ENCODE measurements at places on chromosomes 16 and 17.

- DNase-seq, result no peak
These were observed 44.0 kb downstream of the SOST start for GRCh38 chr17:43714465-43715149.

DNA sequence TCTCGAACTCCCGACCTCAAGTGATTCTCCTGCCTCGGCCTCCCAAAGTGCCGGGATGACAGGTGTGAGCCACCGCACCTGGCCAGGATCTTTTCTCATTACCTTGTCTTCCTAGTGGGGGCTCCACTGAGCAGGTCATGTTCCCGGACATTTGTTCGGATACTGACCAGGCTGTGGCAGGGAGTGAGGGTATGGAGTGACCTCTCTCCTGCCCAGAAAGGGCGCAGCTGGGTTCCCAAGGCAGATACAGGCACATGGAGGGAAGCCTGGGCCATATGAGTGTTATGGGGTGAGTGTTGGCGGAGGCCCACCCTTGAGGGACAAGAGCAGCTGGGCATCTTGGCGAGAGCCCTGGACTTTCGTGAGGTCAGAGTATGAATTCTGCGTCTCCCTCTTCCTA, 5.5 kb downstream of the SERPINF1 start:
- DNase-seq, result no peak

GRCh38 chr16:2170587-2171435, 15.2 kb downstream of the TRAF7 start:
- DNase-seq, result no peak

DNA sequence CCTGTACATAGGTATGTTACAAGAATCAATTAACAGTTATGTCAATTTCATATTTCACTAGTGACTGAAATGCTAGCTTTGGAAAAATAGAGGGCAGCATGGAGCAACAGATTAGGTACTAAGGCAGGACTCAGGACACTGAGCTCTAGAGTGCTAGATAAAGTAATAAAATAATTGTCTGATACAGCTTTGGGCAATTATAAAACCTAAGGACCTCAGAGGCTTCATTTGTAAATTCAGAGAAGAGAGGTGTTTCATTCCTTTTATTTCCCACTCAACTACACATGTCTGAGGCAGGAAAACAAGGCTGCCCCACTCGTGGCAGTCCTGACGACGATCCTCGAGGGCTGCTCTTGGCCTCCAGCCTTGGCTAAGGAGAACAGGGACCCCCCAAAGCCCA, 81.5 kb downstream of the CA4 start:
- DNase-seq, result peak; percentile 40

DNA sequence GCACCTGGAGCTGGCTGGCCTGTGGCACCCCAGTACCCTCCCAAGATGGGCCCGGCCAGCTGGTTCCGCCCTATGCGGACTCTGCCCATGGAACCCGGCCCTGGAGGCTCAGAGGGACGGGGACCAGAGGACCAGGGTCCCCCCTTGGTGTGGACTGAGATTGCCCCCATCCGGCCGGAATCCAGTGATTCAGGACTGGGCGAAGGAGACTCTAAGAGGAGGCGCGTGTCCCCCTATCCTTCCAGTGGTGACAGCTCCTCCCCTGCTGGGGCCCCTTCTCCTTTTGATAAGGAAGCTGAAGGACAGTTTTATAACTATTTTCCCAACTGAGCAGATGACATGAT, 12.0 kb downstream of the TBX21 start:
- no peak for DNase-seq

- peak; percentile 59 for DNase-seq
These were observed 52.5 kb downstream of the TEKT5 start for GRCh38 chr16:10641953-10642949.

GRCh38 chr17:81285179-81285878, 9.8 kb downstream of the SLC38A10 start:
- DNase-seq, result peak; percentile 49

DNA sequence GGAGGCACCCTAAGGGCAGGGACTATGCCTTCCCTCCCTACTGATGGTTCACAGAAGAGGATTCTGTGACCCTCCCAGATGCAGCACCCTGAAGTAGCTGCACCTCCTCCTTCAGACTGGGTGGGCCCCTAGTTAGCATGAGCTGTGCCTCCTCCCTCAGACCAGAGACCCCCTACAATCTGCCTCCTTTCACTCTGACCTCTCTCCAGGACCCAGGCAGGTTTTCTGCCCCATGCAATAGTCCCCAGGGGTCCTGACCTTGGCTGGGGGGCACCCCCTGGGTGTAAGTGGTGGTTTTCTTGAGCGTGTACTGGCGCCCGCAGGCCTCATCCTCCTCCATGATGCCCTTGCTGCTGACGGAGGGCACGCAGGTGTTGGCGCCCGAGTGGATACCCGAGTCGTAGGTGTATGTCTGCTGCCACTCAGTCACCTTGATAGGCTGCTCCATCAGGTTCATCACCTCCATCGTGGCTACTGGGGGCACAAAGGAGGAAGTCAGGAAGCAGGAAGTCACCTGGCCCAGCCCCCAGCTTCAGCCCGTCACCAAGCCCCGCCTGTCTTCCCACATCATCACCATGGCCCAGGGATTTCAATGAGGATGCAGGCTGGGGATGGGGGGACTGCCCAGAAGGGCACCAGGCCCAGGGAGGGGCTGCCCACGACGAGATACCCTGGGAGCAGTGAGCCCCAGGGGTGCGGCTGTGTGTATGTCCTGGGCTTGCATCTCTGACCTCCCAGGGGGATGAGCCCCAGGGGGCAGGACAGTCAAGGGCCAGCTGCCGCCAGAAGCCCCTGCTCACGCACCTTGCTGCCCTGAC, 14.9 kb downstream of the JUP start:
- no peak for DNase-seq

GRCh38 chr17:57475796-57476195, 219.5 kb downstream of the MSI2 start:
- DNase-seq, result no peak

GRCh38 chr16:53053967-53054669, 673 bp upstream of the CHD9 start:
- DNase-seq, result peak; percentile 75

DNA sequence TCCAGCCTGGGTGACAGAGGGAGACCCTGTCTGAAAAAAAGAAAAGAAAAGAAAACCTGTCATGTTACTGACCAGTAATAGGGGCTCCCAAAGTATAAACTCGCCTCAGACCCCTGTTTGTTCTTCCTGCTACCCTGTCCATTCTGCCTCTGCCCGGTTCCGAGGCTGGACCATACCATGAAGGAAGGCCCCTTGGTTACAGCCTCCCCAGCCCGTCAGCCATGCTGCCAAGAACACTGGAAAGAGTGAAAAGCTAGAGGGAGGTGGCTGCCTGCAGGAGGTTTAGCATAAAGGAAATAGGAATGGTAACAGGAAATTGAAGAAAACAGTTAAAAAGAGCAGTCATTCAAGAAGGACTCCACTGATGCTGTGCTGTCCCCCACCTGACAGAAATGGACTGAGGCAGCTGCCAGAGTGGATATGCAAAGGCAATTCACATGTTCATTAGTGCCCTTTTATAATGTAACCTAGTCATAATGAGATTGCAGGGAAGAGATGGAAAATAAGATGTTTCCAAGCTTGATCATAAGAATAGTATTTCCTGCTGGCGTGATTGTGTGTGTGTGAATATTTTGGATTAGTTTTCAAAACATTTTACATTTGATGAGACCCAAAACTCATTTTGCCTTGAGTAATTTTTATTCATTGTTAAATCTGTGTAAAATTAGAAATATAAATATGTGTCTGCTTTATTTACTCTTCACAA, 102.6 kb downstream of the GOSR1 start:
- DNase-seq, result no peak

GRCh38 chr17:15213381-15214087, 51.6 kb downstream of the PMP22 start:
- DNase-seq, result peak; percentile 64

GRCh38 chr16:11140098-11140375, 116.0 kb downstream of the SOCS1 start:
- DNase-seq, result no peak

- no peak for DNase-seq
These were observed 14.0 kb downstream of the CA5A start for GRCh38 chr16:87922250-87922871.

DNA sequence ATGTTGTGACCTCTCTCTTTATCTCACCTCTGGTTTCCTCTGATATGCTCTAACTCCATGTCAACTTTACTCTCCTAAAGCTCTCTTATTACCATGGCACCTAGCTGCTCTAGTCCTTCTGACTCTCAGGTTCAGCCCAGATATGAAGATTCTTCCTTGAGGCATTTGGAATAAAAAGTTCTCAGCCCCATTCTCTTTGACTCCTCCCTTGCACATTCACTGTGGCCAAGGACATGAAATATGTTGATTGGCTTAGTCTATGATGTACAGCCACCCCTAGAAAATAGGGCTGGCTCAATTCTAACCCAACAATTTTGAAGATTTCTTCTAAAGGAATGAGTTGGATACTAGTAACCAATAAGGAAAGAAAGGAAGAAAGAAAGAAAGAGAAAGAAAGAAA, 20.8 kb upstream of the GAS7 start:
- DNase-seq, result no peak

- DNase-seq, result no peak
These were observed 28.2 kb downstream of the CRAMP1 start for GRCh38 chr16:1640261-1640941.

DNA sequence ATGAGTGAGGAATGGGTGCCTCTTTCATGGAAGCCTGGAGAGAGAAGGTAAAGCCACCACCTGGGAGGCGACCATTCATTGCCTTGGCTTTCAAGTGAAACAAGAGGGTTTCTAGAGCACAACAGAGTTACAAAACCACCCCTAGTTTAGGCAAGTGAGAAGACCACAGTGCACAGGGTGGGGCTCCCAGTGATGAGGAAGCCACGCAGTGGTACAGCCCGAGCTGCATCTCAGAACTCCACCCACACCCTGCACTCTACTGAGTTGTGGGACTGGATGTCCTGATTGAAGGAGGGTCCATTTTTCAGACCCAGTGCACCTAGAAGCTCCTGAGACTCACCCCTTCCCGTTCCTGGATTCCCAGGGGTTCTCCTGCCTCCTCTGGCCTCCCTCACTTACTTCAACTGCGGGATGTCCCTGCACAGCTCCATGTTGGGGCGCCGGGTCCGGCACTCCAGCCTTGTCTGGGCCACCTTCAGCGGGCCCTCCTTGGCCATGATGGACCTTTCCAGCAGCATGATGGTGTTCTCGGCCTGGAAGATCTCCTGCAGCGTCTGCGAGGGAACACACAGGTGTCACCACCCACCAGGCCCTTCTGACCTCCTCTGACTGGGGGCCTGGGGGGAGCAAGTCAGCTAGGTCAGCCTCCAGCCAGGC, 55.1 kb upstream of the EMP2 start:
- no peak for DNase-seq

DNA sequence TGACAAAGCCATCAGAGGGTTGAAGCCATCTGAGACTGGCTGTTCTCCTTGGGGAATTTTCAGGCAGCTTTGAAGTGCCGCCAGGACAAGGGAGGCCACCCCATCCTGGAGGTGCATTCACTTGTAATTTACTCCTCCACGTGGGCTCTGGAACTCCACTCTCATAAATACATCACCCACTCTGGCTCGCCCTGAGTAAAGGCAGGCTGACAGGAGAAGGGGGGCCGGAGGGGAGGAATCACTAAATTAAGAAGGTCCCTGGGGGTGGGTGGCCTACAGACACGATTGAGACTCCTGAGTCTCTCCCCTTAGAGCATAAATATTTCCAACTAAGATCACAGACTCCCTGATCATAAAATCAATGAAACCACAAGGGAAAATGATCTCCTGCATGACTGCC, 56.3 kb upstream of the HNF1B start:
- no peak for DNase-seq

- no peak for DNase-seq
These were observed 512 bp upstream of the ADAMTS18 start for GRCh38 chr16:77435272-77435820.

- DNase-seq, result no peak
These were observed 160.1 kb downstream of the SALL1 start for GRCh38 chr16:50991006-50991405.

- DNase-seq, result no peak
These were observed 133.1 kb upstream of the NUDT7 start for GRCh38 chr16:77589071-77589765.

DNA sequence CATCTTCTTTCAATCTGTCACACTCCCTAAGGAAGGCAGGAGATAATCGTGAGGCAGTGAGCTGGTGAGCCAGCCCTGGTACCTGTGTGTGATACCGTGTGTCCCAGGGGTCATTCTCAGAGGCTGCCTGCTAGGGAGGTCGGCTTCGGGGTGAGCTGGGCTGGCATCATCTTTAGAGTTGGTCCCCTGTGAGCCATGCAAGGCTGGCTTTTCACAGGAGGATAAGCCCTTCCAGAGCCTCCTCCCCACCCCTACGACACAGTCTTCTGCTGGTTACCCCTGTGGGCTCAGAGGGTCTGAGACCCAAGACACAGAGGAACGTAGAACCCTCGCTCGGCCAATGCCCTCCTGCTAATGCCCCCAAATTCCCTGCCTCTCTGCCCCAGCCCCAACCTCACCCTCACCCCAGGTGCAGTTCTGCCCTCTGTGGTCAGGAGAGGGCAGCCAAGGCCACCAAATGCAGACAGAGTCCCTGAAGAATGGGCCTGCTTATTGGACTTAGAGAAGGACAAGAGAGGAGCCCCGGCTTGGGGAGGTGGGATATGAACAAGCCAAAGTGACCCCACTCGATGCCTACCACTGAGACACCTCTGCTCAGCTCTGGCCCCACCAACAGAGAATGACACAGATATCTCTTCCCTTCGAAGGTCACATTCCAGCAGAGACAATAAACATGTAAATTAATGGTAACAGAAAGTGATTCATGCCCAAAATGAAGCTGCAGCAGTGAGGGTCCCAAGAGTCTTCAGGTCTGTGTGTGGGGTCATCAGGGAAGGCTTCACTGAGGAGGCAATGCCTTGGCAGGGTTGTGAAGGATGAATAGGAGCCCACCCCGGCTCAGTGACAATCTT, 80.8 kb upstream of the CCL1 start:
- DNase-seq, result peak; percentile 30

DNA sequence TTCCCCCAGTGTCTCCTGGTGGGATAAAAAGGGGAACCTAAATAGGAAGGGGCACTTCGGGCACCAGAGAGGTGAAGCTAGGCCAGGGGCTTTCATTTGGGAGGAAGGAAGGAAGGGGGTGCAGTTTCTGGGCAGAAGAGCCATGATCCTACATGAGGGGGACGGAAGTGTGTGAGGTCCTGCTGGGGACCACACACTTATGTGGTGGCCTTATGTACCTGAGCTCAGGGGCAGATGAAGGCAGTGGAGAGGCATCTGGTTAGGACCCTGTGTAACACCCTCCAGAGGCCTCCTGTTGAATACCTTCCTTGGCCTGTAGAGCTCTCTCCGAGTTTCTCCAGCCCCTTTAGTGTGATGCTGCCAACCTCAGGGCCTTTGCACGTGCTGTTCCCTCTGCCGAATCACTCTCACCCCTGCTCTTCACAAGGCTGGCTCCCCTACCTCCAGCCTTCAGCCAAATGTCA, 21.2 kb downstream of the IGFBP4 start:
- DNase-seq, result no peak

DNA sequence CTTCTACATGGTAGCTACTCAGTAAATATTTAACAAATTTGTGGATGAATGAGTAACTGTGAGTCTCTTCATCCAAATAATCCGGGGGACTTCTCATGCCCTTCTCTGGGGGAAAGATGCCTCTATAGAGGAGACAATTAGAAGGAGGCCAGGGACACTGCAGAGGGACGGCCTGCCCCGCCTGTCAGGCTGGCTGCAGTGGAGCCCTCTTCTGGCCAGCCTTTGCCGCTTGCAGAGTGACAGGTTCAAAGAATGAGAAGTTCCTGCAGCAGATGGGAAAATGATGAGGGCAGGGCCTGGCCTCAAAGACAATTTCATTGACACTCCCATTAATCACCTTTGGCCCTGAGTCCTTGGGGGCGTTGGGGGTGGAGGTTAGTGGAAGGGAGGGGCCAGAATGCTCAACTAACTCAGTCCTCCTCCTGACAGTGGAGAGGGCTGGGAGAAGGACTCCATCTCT, 339.0 kb downstream of the MAF start:
- peak; percentile 29 for DNase-seq

All from hematopoietic multipotent progenitor cell treated with erythropoietin and hydrocortisone succinate and interleukin-3 and kit ligand, for 8 days (in vitro differentiated cells).